ENCODE measurements at places on chromosomes 12 and 14. TPM values are rescaled to one million over a fixed set of nuclear protein-coding genes. Genes with fewer than 3 reads are reported as not detected.

DNA sequence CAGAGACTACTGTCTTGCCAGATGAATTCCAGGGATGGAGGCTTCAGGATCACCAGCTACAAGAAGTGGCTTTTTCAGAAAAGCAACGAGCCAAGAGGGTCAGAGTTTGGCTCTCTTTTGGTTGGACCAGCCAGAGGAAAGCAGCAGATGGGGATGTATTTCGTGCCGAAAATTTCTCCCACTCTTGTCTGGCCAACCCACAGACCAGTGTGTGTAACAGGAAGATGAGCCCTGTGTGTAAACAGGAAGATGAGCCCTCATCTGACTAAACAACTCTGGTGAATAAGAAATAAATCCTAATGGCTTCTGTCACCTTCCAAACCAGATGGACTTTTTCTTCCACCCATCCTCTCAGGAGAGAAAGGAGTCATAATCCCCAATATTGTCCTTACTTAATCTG is 13.1 kb downstream of the GPR68 start:
- no peak overlapping the region for H3K27ac ChIP-seq
- H3K4me1 ChIP-seq: peaks cover 14% of the 10 kb centered on the region
- H3K4me3 ChIP-seq: no peak overlapping the region
- H3K36me3 ChIP-seq: no peaks in the 10 kb centered on the region

GRCh38 chr12:113860059-113860820 is 105.9 kb downstream of the RBM19 start:
- H3K4me3 ChIP-seq: no peak overlapping the region
- H3K36me3 ChIP-seq: no peaks in the 10 kb centered on the region
- peak; percentile 69 for DNase-seq
- no peaks in the 10 kb centered on the region for H3K27me3 ChIP-seq
- peaks cover 41% of the 10 kb centered on the region for H3K4me1 ChIP-seq
- H3K27ac ChIP-seq: peak overlapping the region; percentile 97

- H3K27me3 ChIP-seq: no peaks in the 10 kb centered on the region
- no peak for DNase-seq
These were observed 25.6 kb upstream of the FGF6 start for GRCh38 chr12:4471256-4471655.

NEDD1 gene
- 35.8 TPM for total RNA-seq

- H3K27ac ChIP-seq: no peak overlapping the region
- no peaks in the 10 kb centered on the region for H3K27me3 ChIP-seq
- no peaks in the 10 kb centered on the region for H3K4me1 ChIP-seq
- no peaks in the 10 kb centered on the region for H3K36me3 ChIP-seq
These were observed 11.9 kb downstream of the CFAP54 start for GRCh38 chr12:96501133-96501761.

All from GM23338 (cell line).